Foreskin fibroblast (primary cell): ENCODE measurements at places on chromosomes 5 and 9.

- DNase-seq: peak; percentile 56
These were observed 210.8 kb upstream of the ELL2 start for GRCh38 chr5:96172436-96172835.

DNA sequence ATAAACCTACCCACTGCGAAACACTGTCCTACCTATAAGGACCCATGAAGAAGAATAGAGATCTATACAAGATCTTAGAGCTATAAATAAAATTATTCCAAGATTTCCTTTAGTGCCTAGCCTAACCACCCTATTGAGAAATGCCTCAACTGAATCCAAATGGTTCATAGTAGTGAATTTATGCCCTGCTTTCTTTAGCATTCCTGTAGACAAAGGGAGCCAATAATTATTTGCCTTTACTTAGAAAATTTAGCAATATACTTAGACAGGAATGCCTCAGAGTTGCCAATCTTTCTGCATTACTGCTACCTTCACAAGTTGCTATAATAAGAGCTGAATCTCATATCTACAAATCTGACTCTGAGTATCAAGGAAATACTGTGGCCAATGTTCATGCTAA lies 62.6 kb downstream of the PUM3 start:
- no peak for DNase-seq

DNA sequence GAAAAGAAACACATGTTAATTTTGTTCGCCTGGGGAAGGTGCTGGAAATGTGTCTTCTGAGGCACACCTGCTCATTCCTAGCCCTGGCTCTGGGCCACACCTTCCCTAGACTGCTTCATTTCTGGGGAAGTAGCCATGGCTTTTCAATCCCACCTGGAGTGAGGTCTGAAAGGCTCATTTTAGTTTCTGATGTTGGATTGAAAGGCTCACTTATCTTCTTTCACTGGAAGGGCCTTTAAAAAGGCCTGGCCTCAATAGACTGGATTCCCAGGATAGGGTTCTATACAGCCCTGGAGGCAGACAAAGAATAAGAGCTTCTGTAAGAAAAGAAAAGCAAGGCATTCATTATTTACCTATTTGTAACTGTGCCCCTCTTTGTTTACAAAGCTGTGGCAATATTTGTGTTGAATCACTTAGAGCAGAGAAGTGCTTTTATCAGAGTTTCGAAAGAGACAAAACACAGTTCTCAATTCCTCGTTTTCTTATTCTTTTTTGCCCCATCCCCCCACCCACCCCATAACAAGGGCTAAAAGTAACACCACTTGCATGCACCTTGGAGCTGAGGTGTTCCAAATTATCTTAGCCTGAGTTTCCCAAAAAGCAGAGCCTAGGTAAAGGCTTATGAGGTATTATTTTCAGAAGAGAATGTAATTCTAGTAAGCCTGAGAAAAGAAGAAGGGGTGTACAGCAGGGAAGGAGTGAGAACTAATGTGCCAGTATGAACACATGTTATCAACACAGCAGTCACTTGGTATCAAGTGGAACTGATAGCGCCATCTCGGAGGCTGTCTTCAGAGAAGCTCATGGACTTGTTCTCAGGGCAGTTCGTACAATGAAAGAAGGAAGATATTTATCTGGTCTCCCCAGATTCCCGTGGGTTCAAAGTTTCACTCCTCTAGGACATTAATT lies 413.1 kb downstream of the KCTD16 start:
- DNase-seq: no peak

GRCh38 chr5:97936231-97936630 lies 753.2 kb upstream of the RIOK2 start:
- DNase-seq: no peak

DNA sequence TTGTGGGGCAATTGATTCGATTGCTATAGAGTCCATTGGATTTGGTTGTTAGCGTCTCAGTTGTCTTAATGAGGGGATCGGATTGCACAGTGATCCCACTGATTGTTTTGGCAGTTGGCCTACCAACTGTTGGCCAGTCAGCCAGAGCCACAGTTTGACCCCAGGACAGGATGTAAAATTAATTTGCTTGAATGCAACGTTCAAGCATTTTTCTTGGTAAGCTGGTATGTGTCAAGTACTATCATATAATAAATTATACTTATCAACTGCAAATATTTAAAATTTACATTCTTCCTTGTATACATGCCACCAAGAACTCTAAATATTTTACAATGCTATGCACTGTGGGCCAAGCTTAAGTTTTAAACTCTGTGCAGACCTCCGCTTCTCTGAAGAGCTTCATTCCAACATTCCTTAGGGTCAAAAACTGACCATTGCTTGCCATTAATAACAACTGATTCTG lies 80.4 kb upstream of the OSMR start:
- no peak for DNase-seq

DNA sequence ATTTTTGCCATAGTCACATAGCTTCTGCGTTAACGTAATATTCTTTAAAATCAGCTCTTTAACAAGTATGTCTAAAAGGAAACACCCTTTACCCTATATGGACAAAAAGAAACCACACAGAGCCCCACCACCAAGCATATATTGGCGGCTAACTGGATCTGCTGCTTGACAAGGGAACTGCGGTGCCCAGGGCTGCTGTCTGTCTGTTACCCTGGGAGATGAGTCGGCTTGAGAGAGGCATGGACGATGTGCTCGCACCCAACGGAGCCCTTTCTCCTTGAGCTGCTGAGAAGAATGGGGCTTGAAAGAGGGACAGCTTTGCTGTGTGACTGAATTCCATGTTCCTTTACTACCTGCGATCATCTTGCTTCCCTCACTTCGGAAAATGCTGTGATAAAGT lies 158.6 kb upstream of the SHB start:
- no peak for DNase-seq

DNA sequence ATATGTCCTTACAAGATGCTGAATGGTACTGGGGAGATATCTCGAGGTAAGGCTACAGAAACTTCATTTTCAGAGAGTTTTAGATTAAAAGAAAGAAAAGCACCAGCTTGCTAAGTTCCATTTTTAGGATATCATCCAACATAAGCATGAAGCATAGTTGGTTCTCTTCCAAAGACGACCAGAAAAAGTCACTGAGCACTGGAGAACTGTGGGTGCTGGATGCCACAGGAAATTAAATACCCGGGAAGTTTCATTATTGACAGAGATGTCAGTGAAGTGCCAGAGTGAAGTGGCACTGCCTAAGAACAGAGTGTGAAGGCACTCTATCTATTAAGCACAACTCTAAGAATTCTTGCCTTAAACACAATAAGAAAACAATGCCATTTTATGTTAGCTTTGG lies 76.8 kb downstream of the PIK3R1 start:
- DNase-seq: no peak

DNA sequence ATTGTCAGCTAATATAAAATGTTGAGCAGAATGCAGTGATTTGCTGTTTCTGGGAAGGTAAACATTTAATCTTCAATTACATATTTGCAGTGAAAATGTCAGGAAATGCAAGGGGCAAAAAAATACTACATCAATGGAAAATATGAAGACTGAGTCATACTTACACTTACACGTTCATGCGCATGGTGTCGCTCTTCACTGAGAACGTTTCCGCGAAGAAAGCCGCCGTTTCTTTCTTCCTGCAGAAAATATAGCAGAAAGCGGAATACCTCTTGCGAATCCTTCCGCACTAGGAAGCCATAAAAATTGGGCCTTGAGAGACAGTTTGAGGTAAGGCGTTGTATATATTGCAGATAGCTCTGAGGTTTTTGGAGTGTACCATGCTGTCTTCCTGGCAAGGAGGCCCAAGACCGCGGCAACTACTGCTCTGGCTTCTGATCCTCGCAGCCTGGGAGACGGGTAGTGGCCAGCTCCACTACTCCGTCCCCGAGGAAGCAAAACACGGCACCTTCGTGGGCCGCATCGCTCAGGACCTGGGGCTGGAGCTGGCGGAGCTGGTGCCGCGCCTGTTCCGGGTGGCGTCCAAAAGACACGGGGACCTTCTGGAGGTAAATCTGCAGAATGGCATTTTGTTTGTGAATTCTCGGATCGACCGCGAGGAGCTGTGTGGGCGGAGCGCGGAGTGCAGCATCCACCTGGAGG lies at the start of gene PCDHA13:
Gene PCDHA13 (plus strand): TSS at position 236 of the 702 bp plus-strand sequence. CDS start 145 bp downstream, at position 381.
- DNase-seq: no peak

- DNase-seq: no peak
These were observed 216.9 kb downstream of the SH3GL2 start for GRCh38 chr9:17795744-17796143.
